Activated T-cell treated with anti-CD3 and anti-CD28 coated beads for 1 hour (primary cell): ENCODE measurements at places on chromosomes 7 and 10.

GRCh38 chr7:158368449-158368848 lies 219.2 kb downstream of the PTPRN2 start:
- no peak for DNase-seq

- no peak for DNase-seq
Observed at GRCh38 chr7:44216521-44217222, 15.9 kb downstream of the YKT6 start.

GRCh38 chr10:49552277-49552676 lies 13.4 kb upstream of the ERCC6 start:
- DNase-seq, result no peak

DNA sequence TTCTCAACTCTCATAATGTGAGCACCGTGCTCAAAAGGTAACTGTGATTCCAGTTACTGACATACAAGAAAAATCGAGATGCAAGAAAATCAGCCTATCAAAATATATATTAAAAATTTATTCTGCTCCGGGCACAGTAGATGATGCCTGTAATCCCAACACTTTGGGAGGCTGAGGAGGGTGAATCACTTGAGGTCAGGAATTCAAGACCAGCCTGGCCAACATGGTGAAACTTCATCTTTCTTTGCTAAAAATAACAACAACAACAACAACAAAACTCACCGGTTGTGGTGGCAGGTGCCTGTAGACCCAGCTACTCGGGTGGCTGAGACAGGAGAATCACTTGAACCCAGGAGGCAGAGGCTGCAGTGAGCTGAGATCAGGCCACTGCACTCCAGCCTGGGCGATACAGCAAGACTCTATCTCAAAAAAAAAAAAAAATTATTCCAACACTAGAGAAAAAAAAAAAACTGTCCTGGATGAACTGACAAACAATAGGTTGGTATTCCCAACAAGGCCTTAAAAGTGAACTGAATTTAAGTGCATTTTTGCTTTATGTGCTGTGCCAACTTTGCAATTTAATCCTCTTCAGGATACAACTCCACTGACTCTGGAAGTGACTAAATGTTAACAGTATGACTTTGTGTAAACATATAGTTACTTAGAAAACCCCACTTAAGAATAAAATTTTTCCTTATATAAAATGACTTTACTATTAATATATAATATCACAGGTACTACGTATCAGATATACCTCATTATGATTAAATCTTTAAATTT lies 51.1 kb downstream of the JMJD1C start:
- no peak for DNase-seq
